ENCODE measurements at places on chromosomes 13 and 19.

DNA sequence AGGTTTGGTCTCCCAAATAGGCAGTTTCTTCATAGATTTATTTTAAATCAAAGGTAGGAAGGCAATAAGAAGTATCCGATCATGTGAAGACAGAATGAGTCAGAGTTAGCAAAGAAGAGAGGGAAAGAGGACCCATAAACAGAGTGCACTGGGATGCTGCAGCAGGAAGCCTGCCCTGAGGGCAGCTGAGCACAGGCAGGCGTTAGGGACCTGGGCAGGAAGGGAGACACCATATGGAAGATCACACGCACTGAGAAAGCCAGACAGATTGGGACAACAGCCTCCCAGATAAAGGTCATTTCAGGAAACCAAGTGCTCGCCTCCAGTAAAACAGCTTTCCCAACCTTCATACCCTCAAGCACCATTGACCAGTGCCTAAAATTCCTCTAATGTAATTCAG is 598.0 kb downstream of the EFNB2 start:
- DNase-seq = no peak

DNA sequence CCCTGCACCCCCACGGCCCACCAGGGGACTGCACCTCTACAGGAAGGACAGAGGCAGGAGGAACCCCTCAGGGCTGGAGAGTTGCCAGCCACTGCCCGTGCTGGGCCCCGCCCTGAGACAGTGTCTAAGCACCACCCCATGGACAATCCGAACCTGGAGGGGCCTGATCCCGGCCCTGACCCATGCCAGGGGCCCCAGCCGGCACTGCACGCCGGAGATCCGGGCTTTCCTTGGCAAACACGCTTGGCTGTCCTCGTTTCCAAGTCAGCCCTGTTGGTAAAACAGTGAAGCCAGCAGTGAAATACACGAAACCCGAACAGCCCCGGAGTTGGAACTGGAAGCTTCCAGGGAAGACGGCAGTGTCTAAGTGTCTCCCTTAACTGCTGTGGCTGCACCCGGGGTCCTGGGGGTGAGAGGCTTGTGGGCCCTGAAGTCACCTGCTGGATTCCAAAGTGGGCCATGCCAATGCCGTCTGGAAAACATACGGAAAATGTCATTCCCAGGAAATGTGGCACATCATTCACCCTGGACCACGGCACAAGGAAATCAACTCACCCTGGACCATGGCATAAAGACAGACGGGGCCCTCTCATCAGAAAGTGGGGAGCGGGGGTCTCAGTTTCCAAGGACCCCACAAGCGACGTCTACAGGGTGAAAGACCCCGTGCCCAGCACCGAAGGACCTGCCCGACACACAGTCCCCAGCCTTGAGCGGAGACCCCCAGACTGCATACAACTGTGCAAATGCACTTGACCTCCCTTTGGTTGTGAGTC is 30.9 kb downstream of the RASA3 start:
- DNase-seq = no peak

DNA sequence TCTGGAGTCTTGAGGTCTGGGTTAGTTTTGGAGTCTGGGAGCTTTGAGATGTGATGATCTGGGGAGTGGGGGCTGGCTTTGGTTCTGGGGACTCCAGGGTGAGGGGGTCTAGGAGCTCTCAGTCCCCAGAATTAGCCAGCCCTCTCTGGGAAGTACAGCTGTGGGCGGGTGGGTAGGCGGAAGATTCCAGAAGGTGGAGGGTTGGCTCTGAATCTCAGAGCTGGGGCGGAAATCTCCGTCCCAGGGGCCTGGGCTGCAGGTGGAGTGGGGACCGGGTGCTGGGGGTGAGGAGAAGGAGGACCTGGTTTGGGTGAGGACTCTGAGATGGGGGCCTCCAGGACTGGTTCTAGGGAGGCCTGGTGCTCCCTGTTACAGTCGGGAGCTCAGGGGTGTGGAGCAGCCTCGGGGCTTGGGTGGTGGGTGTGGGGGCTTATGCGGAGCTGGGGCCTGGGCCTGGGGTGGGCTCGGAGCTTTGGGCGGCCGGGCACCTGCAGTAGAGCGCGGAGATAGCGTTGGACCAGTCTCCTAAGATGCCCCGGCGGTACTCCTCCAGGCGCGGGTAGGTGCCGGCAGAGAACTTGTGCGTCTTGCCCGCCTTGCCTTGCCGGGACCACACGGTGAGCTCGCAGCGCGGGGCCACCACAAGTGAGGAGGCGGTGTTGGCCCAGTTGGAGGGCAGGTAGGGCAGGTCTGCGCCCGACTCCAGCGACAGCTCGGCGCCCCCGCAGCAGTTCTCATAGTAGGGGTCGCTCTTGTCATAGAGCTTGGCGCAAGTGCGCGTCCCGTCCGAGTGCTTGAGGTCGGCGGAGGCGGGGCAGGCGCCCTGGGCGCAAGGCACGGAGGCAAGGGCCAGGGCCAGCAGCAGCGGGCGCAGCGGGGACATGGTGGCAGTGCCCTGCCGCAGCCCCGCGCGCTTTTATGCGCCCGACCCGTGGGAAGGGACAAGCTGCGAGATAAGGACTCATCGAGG is at the start of gene SYCN:
TSS of gene SYCN (minus strand) at position 892 of the 970 bp plus-strand sequence. CDS start at position 883, 9 bp downstream.
- DNase-seq = no peak

GRCh38 chr13:26822146-26822545 is 61.6 kb upstream of the GPR12 start:
- DNase-seq = no peak

GRCh38 chr19:2766594-2767372 is 16.3 kb downstream of the SGTA start:
- DNase-seq = no peak

DNA sequence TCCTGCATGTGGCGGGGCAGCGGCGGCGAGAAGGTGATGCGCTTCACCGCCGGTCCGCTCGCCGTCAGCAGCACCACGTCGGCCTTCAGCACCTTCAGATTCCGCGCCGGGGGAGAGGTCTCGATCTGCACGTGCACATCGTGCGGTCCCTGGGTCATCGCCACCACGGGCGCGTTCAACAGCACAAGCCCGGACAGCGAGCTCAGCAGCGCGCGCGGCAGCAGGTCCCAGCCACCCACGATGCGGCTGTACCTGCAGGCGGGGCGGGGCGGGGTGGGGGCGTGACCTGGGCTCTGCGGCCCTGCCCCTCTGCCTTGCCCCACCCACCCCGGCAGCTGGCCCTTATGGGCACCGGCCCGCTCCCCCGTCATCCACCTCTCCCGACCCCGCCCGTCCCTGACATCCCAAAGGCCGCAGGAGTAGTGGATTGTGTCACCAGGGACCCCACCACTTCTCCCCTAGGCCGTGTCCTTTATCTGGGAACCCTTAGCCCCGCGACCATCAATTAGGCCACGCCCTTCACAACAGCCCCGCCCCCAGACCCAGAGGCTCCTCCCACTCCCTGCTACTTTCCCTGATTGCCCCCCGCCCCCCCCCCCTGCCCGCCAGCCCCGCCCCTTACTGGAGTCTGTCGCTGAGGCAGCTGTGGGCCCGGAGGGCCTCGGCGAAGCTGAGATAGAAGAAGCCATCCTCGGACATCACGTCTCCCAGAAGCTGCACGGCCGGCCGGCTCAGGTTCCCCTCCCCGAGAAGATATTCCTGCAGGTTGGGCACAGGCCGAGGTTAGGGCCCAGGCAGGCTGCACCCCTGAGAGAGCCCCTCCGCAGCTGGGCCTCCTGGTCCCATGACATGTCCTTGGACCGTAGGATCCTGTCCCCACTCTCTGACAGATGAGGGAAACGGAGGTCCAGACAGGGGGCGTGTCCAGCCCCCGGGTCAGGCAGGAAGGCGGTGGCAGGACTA is 6.1 kb downstream of the IL4I1 start:
- no peak for DNase-seq

GRCh38 chr19:33375837-33376159 is 2.3 kb downstream of the CEBPG start:
- no peak for DNase-seq

DNA sequence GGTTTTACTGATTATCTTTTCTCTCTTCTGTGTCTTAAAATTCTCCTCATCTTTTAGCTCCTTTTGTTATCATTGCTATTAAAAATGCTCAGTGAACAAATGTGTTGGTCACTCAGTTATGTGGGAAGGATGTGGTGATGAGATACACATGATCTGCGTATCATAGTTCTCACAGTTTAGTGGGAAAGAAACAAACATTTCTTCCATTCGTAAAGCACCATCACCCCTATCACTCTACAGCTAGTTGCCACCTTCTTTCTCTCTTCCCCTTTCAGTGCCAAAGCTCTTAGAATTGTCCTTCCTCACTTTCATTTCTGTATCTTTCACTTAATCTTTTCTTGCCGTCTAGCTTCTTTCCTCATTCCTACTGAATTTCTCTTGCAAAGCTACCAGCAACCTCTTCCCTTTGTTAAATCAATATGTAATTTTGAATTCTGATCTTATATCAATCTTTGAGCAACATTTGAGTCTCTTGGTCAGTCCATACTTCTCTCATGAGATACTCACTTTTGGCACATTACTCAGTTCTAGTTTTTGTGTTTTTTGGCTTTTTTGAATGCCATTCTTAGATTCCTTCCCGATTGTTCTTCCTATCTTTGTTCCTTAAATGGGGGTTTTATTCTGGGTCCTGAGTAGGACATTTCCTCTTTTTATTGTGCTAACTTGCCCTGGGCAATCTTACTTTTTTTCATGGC is 122.3 kb downstream of the PCCA start:
- DNase-seq = no peak

GRCh38 chr13:38542601-38543000 is 144.3 kb upstream of the FREM2 start:
- DNase-seq = no peak

DNA sequence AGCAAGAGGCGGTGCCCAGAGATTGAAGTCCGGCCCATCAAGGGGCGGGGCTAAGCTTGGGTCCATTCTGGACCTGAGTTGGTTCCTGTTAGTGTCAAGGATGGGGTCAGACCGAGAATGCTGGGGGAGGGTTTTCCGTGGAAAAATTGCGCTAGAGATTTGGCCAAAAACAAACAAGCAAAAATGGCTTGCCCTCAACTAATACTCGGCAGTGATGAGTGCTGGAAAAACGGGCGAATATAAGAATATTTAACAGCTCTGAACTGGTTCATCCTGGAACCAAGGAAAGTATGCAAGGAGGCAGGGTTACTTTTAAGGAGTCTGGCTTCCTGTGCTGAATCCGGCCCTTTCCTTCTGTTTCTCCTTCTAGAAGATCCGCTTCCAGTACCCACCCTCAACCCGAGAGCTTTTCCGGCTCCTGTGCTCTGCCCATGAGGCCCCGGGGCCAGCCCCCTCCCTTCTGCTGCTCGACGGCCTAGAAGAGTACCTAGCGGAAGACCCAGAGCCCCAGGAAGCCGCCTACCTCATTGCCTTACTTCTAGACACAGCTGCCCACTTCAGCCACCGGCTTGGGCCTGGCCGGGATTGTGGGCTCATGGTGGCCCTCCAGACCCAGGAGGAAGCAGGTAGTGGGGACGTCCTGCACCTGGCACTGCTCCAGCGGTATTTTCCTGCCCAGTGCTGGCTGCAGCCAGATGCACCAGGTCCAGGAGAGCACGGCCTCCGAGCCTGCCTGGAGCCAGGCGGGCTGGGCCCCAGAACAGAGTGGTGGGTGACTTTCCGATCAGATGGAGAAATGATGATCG is 880 bp downstream of the SWSAP1 start:
- no peak for DNase-seq

- DNase-seq = no peak
Observed at GRCh38 chr13:75309981-75310580, 171.9 kb downstream of the TBC1D4 start.

GRCh38 chr13:48401480-48401879 is 11.4 kb downstream of the LPAR6 start:
- no peak for DNase-seq

DNA sequence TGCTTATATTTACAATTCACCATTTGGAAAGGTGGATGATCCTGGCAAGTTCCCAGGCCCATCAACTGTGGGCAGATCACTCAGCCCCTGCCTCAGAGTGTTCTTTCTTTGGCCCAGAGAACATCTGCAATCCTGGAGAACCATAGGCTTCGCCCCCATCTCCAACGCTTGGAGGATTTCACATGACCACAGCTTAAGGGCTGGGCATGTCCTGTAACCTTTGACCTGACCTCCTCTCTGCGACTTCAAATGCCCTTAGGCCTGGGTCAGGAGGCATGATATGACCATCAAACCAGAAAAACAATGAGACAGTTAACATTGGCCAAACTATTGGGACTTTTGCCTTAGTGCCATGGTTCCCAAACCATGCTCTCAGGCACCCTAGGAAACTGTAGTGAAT is 7.2 kb upstream of the MBNL2 start:
- no peak for DNase-seq

DNA sequence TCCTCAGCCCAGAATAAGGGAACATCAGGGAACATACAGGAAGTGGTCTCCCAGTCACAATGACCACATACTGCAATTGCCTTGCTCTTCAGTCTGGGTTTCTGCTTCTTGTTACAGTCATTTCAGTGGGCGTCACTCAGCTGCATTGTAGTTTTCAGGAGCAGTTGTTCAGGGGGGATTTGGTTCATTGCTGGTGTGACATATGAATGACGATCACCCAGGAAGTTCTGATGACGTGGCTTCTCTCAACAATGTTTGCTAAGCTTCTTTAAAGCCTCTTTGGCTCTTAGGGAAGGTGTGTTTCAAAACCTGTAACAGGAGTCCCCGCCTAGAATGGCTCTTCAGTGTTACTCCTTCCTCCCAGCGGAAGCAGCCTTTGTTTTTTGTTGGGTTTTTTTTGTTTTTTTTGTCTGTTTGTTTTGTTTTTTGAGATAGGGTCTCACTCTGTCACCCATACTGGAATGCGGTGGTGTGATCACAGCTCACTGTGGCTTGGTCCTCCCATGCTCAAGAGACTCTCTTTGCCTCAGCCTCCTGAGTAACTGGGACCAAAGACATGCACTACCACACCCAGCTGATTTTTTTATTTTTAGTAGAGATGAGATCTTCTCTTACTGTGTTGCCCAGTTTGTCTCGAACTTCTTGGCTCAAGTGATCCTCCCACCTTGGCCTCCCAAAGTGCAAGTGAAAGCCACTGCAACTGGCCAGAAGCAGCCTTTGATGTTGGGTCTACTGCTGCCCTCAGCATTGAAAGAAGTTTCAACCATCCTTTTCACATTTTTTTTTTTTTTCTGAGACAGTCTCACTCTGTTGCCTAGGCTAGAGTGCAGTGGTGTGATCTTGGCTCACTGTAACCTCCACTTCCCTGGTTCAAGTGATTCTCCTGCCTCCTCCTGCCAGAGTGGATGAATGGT is 1.4 kb upstream of the SCEL start:
- no peak for DNase-seq

- no peak for DNase-seq
Observed at GRCh38 chr19:33350538-33351309, 22.8 kb upstream of the CEBPG start.

DNA sequence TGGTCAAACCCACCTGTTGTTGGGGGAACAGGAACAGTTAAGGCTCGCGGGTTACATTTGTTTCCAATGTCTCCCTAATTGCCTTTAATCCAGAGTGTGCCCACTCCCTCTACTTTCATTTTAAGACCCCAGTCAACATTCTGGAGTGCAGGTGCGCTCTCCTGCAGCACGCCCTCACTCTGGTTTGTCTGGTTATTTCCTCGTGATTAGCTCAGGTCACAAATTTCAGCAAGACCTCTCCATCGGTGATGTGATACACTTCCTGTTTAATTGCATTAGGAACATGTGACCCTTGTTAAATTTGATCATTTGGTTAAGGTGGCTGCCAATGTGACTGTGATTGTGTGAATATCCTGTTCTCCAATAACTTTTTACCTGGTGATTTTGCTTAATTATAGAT is 53.0 kb downstream of the TEX29 start:
- DNase-seq = no peak

- peak; percentile 82 for DNase-seq
Observed at GRCh38 chr13:41060082-41060723, 1.1 kb upstream of the WBP4 start.

- DNase-seq = no peak
Observed at GRCh38 chr13:45295536-45295935, 45.4 kb downstream of the TPT1 start.

GRCh38 chr19:3053780-3054179 is 8.5 kb downstream of the TLE5 start:
- no peak for DNase-seq

- no peak for DNase-seq
Observed at GRCh38 chr13:58704953-58705352, 1073.4 kb downstream of the PCDH17 start.

Data from caudate nucleus (tissue), 63 donors.